ENCODE measurements at places on chromosomes 2 and 18.

DNA sequence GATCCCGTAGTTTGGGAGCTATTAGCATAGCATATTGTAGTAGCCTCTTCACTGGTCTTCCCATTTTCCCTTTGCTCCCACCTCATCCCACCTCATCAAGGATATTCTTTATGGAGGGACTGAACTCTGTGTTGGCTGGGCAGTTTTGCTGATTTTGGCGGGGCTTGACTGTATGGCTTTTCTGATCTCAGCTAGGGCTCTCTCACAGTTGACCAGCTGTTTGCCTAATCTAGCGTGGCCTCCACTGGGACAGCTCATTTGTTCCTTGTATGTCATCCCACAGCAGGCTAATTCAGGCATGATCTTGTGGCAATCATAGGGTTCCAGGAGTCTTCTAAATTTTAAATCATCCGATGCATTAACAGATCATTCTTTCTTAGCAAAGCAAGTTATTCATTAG is 30.2 kb upstream of the MTX2 start:
- DNase-seq, result no peak

DNA sequence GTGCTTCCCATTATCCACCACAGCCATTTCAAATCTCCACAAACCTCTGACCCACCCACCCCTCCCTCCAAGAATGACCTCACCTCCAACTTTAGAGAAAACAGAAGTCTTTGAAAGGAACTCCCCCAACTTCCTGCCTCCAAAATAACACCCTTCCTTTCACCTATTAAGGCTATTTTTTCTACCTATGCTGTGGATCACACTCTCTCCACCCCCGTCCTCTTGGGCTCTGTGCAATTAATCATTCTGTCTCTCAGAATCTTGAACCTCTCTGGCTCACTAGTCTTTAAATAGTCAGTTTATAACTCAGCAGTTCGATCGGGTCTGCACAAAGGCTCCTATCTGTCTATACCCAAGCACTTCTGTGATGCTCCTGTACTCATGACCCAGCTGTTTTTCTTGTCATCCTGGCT is 37.3 kb upstream of the XPO1 start:
- no peak for DNase-seq

- DNase-seq, result no peak
These were observed at the start of gene CRYBA2 for GRCh38 chr2:218993345-218994315. CRYBA2 (minus strand) TSS chr2:218993422; CDS start chr2:218993176, 246 bp downstream.

- no peak for DNase-seq
These were observed 318 bp upstream of the CDC42EP3 start for GRCh38 chr2:37671816-37672103.

DNA sequence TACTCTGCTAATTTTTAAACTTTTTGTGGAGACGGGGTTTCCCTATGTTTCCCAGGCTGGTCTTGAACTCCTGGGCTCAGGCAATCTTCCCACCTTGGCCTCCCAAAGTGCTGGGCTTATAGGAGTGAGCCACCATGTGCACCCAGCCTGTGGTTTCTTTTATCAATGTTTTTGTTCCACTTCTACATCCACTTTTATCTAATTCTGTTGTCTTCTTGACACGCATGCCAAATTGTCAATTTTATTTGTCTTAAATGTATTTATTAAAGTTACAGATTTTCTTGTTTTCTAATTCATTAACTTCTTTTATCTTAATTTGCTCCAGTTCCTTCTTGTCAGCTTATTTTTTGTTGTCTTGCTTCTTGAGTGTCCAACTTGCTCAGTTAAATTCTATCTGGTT is 43.8 kb upstream of the ASPRV1 start:
- DNase-seq, result no peak

DNA sequence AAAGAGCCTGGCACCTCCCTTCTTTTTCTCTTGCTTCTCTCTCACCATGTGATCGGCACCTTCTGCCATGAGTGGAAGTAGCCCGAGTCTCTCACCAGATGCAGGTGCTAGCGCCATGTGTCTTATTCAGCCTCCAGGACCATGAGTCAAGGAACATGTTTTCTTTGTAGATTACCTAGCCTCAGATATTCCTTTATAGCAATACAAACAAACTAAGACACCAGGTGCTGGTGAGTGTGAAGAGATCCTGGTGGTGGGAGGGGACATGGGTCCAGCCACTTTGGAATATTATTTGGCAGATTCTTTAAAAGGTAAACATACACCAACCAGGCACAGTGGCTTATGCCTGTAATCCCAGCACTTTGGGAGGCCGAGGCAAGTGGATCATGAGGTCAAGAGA is 5.9 kb upstream of the USP40 start:
- no peak for DNase-seq

GRCh38 chr18:52152036-52152435 is 188.0 kb upstream of the DCC start:
- no peak for DNase-seq

DNA sequence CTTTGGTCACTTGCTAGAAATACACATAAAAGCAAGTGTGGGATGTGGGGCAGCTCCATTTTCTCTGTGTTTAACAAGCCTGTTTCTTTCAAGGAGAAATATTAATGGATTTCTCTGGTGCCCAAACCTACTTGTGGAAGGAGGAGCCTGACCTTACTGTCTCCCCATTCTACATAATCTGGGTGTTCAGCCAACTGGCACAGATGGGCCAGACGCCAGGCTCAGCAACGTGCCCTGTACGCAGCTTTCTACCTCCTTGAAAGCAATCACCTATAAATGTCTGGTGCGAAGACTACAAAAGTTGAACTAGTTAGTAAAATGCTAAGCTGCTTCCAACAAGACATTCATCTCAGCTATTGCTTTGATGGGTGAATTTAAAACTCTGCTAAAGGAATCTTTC is 33.2 kb upstream of the MYO3B start:
- DNase-seq, result no peak

DNA sequence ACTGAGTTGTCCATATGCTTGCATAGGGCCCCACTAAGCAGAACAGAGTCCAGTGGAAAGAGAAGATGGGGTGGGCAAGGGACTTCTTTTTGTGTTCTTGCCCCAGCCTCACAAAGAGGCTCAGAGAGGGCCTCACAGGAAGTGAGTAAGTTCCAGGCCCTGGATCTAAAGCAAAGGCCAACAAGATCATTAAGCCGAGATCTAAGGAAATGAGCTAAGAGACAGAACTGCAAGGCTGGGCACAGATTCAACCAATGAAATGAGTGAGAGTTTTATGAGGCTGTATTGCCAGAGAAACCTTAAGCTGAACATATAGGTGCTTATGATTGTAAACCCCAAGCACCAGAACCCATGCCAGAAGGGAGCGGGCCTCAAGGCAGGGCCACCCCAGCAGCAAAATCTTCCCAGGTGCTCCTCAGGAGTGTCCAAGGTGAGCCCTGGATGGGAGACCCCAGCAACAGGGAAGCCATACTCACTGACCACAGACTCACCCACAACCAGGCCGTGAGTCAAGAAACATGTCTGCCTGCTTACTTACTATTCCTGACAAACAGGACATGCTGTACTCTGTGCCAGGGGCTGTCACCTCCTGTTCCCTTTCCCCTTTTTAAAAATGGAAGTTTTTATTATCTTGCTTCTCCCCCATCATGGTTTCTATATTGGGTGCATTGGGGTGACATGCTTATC is 40.2 kb downstream of the SLC14A1 start:
- DNase-seq, result no peak

DNA sequence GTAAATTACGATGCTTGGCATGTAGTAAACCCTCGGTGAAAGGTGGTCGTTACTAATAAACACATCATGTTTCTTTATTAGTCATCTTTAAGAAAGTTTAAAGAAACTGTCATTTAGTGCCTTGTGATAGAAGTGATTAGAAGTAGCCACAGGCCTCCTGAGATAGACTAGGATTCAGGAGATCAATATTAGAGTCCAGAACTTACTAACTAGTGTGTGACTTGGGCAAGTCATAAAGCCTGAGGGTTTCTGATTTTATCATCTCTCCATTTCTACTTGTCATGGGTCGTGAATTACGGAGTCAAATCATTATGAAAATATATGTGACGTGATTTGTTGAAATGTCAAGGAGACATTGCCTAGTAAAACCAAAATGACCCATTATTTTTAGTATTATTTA is 6.7 kb downstream of the RPE start:
- DNase-seq, result no peak

GRCh38 chr2:4762951-4763376 is 929.2 kb upstream of the SOX11 start:
- no peak for DNase-seq

GRCh38 chr2:235843591-235844395 is 324.4 kb downstream of the GBX2 start:
- DNase-seq, result no peak

GRCh38 chr2:9945596-9945995 is 5.9 kb upstream of the GRHL1 start:
- DNase-seq, result no peak

DNA sequence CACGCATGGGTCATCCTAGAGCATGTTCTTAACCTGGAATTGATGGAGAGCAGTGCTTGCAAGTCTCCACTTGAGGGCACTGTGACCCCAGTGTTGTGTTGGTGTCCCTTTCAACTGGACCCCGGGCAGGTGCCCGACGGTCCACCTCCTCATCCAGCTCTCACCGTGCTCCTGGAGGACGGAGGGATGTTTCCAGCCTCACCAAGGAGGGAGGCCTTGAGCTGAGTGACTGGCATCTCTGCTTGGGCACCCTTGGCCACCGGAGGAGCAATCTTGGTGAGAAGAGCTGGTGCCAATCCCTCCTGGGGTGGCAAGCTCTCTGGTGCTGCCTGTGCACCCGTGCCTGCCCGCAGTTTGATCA is 45.4 kb upstream of the ASB18 start:
- DNase-seq, result no peak

GRCh38 chr2:152870239-152870638 is 151.8 kb downstream of the ARL6IP6 start:
- DNase-seq, result no peak

GRCh38 chr2:241272303-241273209 is 42.9 kb downstream of the HDLBP start:
- peak; percentile 35 for DNase-seq

- no peak for DNase-seq
These were observed 797 bp downstream of the KLHL14 start for GRCh38 chr18:32771871-32772580.

DNA sequence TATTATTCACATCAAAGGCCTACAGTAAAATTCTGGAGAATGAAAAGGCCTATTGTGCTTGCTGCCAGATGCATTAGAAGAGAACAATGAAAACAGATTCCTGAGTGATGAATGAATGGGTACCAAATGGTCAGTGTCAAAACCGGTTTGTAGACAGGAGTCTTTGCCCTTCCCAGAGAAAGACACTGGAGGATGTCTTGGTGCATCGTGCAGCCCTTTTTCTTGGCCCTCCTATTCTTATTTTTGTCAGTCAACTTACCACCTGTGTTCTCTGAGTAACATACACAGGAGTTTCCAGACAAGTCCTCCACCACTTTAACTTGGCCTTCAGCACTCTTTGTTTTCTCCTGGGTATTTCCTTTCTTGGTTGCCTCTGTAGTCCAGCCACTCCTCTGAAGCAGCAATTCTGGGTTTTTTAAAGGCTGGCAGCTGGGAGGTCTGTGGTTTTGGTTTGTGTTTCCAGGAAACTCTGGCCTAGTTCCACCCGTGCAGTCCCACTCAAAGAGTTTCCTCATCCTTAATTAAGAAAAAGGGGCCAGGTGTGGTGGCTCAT is 29.4 kb downstream of the PSTPIP2 start:
- DNase-seq, result no peak

DNA sequence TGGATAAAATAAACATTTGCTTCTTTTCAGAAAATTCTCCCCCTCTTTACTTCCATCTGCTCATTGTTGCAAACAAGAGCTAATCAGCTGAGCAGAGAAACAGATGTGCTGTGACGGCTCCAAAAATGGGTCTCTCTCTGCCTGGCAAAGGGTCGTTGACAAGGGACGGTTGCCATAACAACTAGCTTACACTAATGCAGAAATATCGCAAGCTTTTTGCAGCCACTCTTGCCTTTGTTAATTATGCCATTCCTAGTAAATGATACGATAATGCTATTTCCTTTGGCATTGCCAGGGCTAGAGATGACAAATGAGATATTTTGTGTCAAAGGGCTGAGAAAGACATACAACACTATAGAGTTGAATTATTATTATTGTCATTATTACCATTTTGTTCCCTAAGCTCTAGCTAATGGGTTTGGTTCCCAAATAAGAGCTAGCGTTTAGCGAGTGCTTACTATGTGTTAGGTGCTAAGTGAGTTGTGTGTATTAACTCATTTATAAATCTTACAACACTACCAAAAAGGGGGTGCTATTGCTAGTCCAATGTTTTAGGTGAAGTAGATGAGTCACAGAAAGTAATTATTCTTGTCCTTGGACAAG is 46.8 kb downstream of the MYO3B start:
- no peak for DNase-seq

- no peak for DNase-seq
These were observed 3.5 kb upstream of the ADNP2 start for GRCh38 chr18:80105369-80106167.

DNA sequence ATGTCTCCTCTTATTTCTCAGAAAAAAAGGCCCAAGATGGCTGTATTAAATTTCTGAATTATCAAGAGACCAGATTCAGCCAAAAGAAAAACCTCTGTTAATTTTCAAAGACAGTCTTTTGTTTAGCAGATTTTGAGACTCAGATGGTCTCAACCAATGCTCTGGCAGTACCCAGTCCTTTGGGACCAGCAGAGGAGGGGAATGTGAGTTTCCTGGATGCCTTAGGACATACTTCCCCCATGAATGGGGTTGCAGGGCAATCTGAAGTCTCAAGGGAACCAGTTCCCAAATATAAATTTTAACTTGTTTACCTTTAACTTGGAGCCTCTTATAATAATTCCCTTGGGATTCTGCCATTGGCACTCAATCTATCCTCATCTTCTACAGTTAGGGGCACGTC is 107.8 kb upstream of the ZNF521 start:
- DNase-seq, result no peak

DNA sequence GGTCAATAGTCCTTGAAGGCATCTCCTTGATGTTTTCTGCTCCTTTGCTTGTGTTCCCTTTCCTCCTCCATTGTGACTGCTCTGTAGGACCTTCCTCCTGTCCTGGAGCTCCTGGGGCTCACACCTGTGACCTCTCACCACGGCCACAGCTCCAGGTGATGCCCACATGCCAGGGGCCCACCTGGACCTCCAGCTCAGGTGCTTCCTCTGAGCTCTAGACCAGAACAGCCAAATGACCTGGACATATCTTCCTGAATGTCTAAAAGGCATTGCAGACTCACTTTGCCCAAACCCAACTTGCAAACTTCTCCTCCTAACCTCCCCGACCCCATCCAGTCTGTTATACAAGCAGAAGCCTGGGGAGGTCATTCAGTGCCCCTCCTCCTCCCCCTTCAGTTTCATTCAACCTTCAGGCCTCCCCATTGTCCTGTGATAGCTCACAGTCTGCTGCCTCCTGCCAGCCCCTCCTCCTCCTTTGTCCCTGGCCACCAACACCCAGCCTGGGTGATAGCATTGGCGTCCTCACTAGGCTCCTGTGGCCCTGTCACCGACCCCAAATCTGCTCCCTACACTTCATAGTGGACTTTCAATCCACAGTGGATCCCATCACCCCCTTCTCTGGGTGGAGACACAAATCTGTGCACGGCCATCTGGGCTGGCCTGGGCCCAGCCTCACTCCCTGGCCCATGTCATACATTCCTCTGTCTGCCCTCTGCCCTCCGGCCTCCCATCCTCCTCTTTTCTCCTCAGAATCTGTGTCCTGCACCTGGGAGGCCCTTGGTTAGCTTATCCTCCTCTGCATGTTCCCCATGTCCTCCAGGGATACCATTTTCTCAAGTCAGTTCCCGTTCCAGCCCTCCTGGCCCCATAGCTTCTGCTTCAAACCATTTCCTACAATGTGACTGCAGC is 310.4 kb upstream of the HDAC4 start:
- no peak for DNase-seq
